Panc1 (cell line): ENCODE measurements at places on chromosomes 7 and 10.

DNA sequence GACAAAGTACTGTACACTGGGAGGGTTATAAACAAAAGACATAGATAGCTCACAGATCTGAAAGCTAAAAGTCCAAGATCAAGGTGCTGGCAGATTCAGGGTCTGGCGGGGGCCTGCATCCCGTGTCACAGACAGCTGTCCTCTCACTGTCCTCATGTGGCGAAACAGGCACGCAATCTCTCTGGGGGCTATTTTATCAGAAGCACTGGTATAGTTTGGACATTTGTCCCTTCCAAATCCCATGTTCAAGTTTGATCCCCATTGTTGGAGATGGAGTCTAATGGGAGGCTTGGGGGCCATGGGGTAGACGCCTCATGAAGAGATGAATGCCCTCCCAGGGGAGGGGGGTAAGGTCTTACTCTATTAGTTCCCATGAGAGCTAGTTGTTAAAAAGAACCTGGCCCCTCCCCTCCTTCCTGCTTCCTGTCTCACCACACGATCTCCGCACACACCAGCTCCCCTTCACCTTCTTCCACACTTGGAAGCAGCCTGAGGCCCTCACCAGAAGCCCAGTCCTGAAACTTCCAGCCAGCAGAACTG is 72.5 kb upstream of the UCN3 start:
- no peak for DNase-seq

DNA sequence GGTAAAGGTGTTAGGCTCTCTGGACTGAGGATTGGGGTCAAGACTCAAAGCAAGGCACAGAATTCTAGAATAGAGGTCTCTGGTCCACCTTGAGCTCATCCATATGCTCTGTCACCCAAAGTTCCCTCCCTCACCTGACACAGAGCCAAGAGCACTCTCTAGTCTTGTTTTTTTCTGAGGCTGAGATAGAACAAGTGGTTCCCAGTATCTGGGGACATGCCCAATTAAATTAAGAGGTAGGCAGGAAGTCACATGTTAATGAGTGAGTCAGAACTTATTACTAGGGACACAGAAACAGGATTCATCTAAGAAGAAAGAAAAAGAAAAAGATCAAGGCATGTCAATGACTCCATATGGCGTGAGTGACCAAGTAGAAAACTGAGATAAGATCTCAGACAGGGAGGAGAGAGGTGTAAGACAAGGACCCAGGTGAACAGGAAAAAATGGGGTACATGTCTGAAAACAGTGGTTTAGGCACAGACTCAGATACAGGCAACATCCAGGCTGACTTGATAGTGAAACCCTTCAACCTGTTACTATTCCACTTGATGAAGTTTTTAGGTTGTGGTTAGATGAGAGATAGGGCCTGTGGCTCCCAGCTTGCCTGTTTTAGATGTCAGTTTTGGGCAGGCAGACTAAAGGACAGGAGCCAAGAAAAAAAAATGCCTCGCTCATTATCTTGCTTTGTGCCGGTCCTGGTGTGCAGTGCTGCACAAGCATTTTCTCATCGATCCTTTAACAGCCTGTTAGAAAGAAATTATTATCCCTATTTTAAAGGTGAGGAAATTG is 609.9 kb downstream of the CCSER2 start:
- DNase-seq = no peak

DNA sequence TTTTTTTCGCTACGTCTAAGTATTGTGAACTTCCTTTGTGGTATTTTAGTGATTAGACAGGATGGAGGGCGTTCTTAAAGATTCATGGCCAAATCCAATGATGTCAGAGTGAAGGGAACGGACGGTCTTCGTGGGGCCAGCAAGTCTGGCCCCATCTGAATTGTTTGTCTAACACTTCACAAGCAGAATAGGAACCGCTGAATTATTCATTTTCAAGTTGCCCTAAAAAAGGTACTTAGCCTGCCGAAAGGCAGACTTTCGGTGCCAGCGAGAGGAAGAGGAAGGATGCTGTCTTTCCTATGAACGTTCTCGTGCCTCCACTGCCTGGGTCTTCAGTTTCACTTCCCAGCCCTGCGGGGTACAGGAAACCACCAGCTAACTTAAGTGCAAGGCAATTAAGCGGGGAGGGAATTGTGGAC is 145.7 kb upstream of the SH2B2 start:
- DNase-seq = no peak

- DNase-seq = no peak
Observed at GRCh38 chr10:131722525-131723264, 178.1 kb upstream of the PPP2R2D start.

GRCh38 chr10:81026591-81026990 is 488.9 kb downstream of the SH2D4B start:
- no peak for DNase-seq

- DNase-seq = no peak
Observed at GRCh38 chr7:93972029-93972725, 32.0 kb downstream of the BET1 start.

DNA sequence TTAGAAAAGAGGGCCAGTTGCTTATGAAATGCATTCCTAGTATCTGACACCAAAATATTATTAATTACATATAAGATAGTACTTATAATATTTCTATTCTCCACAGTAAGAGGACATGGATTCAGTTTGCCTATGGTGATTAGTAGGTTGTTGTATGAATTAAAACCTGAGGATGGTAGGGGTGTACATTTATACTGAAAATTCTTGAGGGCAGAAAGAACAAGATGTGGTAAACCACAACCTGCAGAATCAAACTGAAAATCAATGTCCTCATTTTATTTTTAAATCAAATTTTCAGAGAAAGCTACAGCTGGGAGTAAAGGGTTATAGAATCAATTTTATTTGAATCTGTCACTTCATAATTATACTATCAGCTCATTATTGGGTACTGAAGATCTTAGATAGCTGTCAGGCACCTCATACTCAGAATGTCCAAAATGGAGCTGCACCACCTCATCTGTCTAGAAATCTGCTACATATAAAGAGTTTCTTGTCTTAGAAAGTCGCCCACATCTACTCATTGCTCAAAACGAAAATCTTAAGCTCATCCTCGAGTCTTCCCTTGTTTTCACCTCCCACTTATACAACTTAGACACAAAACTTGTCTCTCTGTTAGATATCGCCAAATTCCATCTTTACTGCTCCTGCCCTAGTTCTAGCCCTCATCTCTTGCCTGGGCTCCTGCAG is 65.4 kb downstream of the MYO3A start:
- no peak for DNase-seq

GRCh38 chr7:92331508-92331907 is 85.7 kb downstream of the ANKIB1 start:
- DNase-seq = no peak

- DNase-seq = no peak
Observed at GRCh38 chr7:152666078-152666477, 9.9 kb downstream of the XRCC2 start.

DNA sequence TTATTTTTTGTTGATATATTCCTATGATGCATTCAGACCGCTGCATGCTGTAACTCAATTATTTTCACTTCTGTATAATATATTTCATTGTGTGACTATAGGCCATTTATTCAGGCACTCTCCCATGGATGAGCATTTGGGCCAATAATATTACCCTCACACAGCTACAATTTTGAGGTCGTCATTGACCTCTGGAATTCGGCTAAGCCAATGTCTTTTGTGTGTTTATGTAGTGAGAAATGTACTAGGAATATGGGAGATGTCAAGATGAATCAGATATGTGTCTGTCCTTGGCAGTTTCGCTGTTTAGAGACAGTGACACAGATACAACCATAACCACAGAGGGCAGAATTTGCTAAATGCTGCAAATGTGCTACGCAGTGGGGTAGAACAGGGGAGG is 474.2 kb downstream of the ADRA2A start:
- DNase-seq = no peak

- no peak for DNase-seq
Observed at GRCh38 chr10:22505911-22506685, 160.8 kb downstream of the SPAG6 start.

DNA sequence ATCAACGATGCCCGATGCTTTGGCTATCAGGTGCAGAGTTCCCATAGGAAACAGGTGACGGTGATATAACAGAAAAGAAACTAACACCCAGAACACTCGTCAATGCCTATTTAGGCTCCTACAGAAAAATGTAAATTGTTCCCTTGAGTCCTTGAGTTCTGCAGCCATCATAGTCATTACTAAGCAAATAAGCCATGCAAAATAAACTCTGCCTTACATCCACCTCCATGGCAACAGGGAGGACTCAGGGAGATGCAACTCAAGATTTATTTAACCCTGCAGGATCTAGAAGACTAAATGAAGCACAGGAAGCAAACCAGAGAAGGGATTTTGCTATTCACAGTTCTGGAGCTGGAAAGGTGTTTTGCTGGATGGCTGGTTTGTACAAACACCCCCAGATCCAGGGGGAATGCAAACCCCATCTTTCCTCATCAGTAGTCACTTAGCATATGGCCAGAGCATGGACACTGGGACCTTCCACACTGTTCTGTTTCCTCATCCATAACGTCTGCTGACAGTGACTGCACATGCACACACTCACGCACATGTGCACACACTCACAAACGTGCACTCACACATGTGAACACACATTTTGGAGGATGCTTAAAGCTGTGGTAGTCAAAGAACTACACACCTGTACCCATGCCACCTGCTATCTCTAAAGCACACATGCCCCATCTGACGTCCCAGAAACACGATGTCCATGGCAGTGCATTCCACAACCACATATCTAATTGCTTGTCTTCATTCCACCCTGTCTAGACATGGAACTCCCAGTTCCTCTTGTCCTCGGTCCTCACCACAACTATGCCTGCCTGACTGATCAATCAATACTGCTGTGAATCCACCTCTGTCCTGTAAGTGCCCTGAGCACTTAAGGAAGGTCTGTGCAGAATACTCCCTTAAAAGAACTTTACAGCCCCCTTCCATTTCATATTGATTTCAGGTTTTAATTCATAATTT is 178.2 kb downstream of the COBL start:
- DNase-seq = no peak

DNA sequence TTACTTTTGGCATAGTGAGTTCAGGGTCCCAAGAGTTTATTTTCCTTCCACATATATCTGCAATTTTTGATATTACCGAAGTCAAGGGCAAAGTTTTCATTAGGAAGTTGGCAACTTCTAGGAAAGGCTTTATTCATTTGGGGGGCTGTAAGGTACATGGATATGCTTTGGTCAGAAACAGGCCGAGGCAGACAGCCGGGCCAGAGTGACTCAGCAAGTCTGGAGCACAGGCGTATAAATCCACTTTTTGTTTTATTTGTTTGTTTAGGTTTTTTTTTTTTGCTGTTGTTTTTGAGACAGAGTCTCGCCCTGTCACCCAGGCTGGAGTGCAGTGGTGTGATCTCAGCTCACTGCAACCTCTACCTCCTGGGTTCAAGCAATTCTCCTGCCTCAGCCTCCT is 3.7 kb downstream of the ZNF680 start:
- no peak for DNase-seq

GRCh38 chr10:77887631-77888355 is 38.8 kb downstream of the DLG5 start:
- no peak for DNase-seq

GRCh38 chr7:31853380-31853779 is 166.4 kb downstream of the PPP1R17 start:
- DNase-seq = no peak

DNA sequence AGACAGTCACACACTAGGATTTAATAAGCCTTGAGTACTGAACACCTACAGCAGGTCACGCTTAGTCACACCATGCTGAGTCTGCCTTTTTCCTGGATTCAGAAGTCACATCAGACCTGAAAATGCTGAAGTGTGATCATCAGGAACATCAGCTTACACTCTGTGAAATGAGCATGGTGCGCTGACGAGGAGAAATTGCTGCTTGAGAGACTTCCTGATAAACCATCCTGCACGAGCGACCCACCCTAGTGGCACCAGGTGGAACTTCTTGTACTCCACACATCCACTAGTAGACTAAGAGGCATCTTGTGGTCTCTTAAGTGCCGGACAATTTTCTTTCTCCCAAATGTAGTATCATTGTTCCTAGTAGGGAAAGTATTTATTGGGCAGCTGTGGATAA is 51.8 kb upstream of the MRLN start:
- no peak for DNase-seq

DNA sequence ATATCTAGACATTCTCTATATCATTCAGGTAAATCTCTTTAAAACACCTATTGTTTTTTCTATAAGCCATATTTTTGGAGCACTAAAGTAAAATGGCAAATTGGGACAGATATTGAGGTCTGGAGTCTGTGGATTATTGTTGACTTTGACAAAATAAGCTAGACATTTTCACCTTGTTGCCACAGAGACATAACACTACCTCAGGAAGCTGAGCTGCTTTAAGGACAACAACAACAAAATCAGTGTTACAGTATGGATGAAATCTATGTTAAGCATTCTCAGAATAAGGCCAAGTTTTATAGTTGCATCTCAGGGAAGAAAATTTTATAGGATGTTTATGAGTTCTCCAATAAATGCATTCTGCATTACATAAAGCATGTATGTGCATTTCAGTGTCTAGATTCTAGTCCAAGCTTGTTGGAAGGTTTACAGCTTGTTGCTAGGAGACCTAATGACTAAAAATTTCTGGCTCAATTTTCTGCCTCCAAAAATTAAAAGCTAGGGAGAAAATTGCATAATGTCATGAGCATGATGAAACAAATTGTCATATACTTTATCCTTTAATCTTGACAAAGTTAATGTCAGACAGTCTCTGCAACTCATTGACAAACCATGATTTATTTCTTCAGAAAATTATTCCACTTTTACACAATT is 18.3 kb downstream of the LIPM start:
- no peak for DNase-seq

DNA sequence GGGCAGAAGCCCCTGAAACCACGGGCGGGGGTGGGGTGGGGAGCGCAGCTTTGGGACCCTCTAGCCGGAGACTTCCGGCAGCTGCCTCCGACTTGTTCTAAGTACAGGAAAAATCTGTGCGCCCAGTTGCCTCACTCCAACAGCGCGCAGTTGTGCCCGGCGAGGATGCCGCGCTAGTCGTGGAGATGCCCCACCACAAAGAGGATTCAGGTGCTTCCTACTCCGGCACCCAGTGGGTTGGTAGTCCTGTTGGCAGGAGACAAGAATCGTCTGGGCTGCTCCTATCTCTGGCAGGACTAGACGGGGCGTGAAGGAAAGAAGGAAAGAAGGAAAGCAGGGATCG is 465 bp upstream of the NPY start:
- no peak for DNase-seq

DNA sequence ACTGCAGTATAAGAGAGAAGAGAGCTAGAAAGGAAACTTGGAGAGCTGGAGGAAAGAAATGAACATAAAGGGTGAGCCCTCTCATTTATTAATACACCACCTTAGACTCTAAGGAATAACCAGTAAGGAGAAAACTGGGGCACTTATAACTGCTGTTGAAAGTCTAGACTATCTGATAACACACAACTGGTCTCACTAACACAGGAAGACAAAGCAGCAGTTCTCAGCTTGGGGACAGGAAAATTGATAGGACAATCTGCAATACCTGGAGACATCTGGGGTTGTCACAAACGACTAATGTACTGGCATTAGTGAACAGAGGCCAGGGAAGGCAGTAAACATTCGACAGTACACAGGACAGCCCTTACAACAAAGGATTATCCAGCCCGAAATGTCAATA is 6.8 kb downstream of the ELMO1 start:
- no peak for DNase-seq
